CD4-positive, alpha-beta T cell treated with Interleukin-2 at 100 ng/mL for 4 hours (primary cell): ENCODE measurements at places on chromosomes 1 and 21.

DNA sequence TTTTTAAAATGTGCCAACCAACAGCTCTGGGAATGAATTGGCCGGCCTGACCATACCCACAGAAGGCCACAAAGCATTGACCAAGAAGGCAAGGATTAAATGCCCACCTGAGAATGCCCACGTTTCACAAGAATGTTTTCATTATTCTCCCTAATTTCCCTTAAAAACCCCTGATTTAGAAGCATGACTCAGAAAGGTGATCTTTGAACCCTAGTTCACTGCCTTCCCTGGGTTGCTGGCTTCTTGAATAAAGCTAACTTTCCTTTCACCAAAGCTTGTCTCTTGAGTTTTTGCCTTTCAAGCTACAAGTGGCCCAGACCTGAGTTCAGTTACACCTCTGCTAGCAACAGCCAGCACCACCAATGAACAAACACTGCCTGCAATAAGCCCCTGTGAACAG, 14.4 kb upstream of the MRPL55 start:
- no peak for DNase-seq

GRCh38 chr1:156435545-156436140, 64.9 kb downstream of the MEF2D start:
- DNase-seq: peak; percentile 22

- peak; percentile 17 for DNase-seq
Measured at GRCh38 chr1:89125240-89125912, 538 bp downstream of the GBP2 start.

DNA sequence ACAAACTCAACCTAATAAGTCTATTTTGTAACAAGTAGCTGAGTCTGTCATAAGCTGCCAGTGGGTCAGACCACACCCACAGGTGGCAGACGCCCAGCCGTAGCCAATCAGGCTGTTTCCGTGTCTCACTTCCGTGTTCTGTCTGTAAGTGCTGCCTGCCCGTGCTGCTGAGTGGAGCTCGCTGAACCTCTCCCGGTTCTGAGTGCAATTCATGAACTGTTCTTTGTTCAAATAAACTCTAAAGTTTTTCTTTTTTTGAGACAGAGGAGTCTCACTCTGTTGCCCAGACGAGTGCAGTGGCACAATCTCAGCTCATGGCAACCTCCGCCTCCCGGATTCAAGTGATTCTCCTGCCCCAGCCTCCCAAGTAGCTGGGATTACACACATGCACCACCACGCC, 25.1 kb downstream of the POFUT2 start:
- no peak for DNase-seq

- no peak for DNase-seq
Measured at GRCh38 chr1:81760477-81761097, 40.1 kb upstream of the ADGRL2 start.

GRCh38 chr21:14361958-14362357, 21.0 kb downstream of the HSPA13 start:
- no peak for DNase-seq

DNA sequence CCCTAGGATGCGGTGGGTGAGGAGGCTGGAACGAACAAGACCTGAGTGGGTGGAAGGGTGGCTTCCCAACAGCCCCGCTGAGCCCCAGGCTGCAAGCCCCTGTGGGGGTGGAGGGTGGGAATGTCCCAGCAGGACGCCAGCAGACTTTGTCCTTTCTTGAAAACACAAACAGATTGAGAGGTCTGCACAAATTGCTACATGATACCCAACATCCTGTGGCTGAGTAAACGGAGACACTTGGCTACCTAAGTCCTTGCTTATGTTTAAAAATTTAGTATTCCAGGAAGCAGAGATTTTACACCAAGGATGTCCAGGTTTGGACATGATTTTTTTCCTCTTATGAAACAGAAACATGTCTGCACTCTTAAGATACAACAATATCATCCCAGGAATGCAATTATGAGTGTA, 11.8 kb upstream of the F3 start:
- DNase-seq: no peak

DNA sequence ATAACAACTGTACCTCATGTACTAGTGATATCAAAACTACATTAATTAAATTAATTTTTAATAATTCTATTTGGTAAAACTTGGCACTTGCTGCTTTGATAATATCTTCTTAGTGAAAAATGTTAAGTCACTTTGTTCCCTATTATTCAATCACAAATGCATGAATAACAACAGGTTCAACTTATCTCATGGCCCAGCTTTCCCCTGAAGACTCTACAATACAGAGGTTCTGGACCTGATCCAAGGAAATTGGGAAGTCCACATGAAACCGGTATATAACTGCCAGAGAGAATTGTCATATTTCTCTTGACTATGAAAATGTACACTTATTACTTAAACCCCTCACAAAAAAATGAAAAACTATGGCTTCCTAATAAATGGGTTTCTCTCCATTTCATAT, 33.9 kb upstream of the PTPRC start:
- no peak for DNase-seq

GRCh38 chr1:8022395-8023286, 3.5 kb downstream of the ERRFI1 start:
- DNase-seq: no peak

DNA sequence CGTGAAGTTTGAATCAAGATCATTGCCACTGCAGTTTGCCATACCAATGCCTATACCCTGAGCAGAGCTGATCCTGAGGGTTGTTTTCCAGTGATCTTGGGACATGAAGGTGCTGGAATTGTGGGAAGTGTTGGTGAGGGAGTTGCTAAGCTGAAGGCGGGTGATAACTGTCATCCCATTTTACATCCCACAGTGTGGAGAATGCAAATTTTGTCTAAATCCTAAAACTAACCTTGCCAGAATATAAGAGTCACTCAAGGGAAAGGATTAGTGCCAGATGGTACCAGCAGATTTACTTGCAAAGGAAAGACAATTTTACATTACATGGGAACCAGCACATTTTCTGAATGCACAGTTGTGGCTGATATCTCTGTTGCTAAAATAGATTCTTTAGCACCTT, 78.6 kb downstream of the FMN2 start:
- DNase-seq: no peak

DNA sequence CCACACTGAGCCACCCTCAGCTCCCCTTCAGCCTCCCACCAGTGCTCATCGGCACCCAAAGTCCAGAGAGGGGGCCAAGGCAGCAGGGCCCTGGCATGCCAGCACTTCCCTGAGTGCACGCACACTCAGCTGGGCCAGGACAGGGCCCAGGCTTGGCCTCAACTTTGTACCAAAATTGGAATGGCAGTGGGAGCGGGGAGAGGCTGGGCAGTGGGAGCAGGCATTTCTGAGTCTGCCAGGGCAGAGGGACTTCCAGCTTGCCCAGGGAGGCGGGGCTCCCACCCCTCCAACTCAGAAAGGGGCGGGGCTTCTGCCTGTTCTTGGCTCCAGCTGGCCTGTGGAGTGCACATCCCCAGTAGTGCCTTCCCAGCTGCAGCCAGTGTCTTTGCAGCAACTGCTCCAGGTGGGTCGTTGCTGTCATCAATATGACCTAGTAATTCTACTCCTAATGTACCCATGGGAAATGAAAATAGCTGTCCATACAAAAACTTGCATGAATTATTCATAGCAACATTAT, 10.3 kb upstream of the SNX7 start:
- DNase-seq: no peak

- DNase-seq: no peak
Measured at GRCh38 chr1:98322086-98322485, 339.4 kb upstream of the SNX7 start.
